ENCODE measurements at places on chromosomes 2 and 18. TPM values are rescaled to one million over a fixed set of nuclear protein-coding genes. Genes with fewer than 3 reads are reported as not detected.

The STARD6 gene
- not detected for total RNA-seq

The COX5B gene
- 561 TPM for total RNA-seq

The RAX gene
- total RNA-seq, result not detected

GRCh38 chr2:648476-649424, 28.5 kb downstream of the TMEM18 start:
- no peak for DNase-seq
- no peaks in the 10 kb centered on the region for H3K4me1 ChIP-seq
- H3K4me3 ChIP-seq, result no peak overlapping the region
- H3K27ac ChIP-seq, result no peak overlapping the region

- no peak overlapping the region for H3K27ac ChIP-seq
- no peak for DNase-seq
- H3K4me3 ChIP-seq, result no peak overlapping the region
- H3K36me3 ChIP-seq, result no peaks in the 10 kb centered on the region
Measured at GRCh38 chr2:74383254-74383653, 3.1 kb upstream of the DCTN1 start.

DNA sequence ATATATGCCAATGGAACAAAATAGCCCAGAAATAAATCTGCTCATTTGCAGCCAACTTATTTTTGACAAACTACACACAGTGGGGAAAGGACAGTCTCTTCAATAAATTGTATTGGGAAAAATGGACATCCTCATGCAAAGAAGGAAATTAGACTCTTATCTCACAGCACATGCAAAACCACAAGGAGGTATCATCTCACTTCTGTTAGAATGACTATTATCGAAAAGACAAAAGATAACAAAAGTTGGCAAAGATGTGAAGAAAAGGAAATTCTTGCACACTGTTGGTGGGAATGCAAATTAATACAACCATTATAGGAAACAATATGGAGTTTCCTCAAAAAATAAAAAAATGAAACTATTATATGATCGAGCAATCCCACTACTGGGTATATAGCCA, 16.3 kb upstream of the WDR75 start:
- H3K27ac ChIP-seq, result no peak overlapping the region
- H3K4me1 ChIP-seq, result no peaks in the 10 kb centered on the region
- DNase-seq, result no peak
- H3K36me3 ChIP-seq, result no peaks in the 10 kb centered on the region
- no peak overlapping the region for H3K4me3 ChIP-seq

GRCh38 chr2:18745431-18746272, 156.3 kb upstream of the NT5C1B start:
- H3K27me3 ChIP-seq, result no peaks in the 10 kb centered on the region
- H3K4me1 ChIP-seq, result peaks cover 6% of the 10 kb centered on the region
- H3K27ac ChIP-seq, result no peak overlapping the region
- no peak overlapping the region for H3K4me3 ChIP-seq

DNA sequence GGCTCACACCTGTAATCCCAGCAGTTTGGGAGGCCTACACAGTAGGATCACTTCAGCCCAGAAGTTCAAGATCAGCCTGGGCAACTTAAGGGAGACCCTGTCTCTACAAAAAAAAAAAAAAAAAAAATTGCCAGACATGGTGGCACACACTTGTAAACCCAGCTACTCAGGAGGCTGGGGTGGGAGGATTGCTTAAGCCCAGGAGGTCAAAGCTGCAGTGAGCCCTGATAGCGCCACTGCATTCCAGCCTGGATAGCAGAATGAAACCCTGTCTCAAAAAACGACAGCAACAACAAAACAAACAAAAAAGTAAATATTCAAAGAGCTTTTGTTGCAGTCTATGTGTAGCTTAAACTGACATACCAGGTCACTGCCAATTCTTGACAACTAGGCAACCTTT, 63.1 kb upstream of the TANK start:
- no peak overlapping the region for H3K27ac ChIP-seq
- DNase-seq, result no peak
- no peaks in the 10 kb centered on the region for H3K4me1 ChIP-seq
- no peak overlapping the region for H3K4me3 ChIP-seq

DNA sequence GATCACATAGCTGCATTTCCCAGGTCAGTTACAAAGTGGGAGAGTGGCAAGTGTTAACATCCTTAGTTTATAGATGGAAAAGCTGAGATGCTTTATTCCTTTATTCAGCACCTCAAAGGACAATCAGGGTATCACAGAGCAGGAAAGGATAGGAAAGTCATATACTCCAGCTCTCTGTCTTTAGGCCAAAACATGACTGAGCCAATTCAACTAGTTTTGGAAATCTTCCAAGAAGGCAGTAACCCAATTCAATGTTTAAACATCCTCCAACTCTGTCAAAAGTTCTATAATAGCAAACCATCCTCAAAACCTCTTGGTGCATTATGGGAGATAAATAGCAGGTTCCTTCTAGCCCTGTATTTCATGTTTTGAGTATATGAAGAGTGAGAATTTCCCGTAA, 25.2 kb downstream of the CASP8 start:
- no peak overlapping the region for H3K4me3 ChIP-seq
- no peak overlapping the region for H3K27ac ChIP-seq
- no peaks in the 10 kb centered on the region for H3K27me3 ChIP-seq
- DNase-seq, result no peak
- H3K4me1 ChIP-seq, result no peaks in the 10 kb centered on the region
- peaks cover 7% of the 10 kb centered on the region for H3K36me3 ChIP-seq

DNA sequence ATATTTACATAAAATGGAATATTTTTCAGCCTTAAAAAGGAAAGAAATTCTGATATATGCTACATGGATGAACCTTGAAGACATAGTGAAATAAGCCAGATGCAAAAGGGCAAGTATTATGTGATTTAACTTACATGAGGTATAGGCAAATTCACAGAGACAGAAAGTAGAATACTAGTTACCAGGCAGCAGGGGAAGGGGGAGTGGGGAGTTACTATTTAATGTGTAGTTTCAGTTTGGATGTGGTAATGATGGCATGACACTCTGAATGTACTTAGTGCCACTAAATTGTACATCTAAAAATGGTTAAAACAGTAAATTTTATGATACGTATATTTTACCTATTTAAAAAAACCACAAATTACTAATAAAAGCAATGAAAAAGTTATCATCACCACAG, 12.1 kb downstream of the METTL4 start:
- no peaks in the 10 kb centered on the region for H3K27me3 ChIP-seq
- DNase-seq, result no peak
- H3K4me1 ChIP-seq, result no peaks in the 10 kb centered on the region

- DNase-seq, result peak; percentile 54
- no peak overlapping the region for H3K4me3 ChIP-seq
- peaks cover 18% of the 10 kb centered on the region for H3K4me1 ChIP-seq
- no peaks in the 10 kb centered on the region for H3K36me3 ChIP-seq
- H3K27me3 ChIP-seq, result no peaks in the 10 kb centered on the region
- H3K27ac ChIP-seq, result no peak overlapping the region
Measured at GRCh38 chr2:218010984-218011652, 8.3 kb upstream of the TNS1 start.

GRCh38 chr2:233691443-233692433, 952 bp upstream of the UGT1A6 start:
- peaks cover 28% of the 10 kb centered on the region for H3K4me1 ChIP-seq
- no peak for DNase-seq
- H3K27me3 ChIP-seq, result no peaks in the 10 kb centered on the region
- no peak overlapping the region for H3K27ac ChIP-seq

- no peak overlapping the region for H3K27ac ChIP-seq
- no peak overlapping the region for H3K4me3 ChIP-seq
- H3K27me3 ChIP-seq, result no peaks in the 10 kb centered on the region
Measured at GRCh38 chr2:9981655-9982054, 30.2 kb downstream of the GRHL1 start.

DNA sequence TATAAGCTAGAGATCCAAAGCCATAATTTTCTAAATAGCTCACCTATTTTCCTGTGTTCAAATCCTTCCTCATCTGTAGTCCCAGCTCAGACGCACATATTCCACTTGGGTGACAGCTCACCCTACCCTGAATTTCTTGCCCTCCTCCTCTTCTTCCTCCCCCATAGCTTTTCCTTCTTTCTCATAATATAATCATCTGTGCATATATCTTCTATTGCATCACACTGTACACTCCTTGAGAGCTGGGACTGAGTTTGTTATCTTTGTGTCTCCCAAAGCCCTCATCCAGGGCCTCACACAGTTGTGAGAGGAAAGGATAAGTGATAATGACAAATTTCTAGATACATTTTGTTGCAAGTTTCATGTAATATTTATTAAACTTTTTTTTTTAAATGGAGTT, 55.9 kb upstream of the RTN4 start:
- no peaks in the 10 kb centered on the region for H3K36me3 ChIP-seq
- H3K4me1 ChIP-seq, result peaks cover 19% of the 10 kb centered on the region
- no peak overlapping the region for H3K4me3 ChIP-seq
- DNase-seq, result no peak
- H3K27ac ChIP-seq, result no peak overlapping the region

DNA sequence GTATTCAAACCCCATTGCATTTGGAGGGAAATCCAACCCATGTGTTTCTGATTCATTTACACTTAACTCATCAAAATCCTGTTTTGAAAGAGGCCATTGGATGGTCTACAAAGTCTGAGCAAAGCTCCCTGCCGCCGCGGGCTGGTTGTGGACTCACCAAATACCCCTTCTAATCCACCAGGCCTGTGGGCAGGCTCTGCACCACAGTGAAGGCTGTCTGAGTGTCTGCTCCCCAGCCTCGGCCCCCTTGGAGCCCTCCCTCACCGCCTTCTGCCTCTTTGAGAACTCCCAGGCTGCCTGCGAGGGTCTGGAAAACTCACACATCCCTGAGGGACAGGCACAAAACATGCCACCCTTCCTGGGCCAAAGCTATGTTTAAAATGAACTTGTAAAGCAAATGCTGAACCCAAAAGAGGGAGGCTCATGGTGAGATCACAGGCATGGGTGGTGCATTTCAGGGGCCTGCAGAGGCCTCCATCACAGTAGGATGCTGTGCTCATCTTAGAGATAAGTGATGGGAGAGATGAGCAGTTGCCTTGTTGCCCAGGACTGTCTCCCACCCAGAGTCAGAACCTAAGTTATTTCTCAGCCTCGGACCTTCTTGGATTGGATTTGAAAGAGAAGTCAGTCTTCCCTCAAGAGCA, 225.0 kb downstream of the CYP26B1 start:
- no peaks in the 10 kb centered on the region for H3K4me1 ChIP-seq
- no peak for DNase-seq
- no peaks in the 10 kb centered on the region for H3K36me3 ChIP-seq
- H3K27ac ChIP-seq, result no peak overlapping the region
- no peak overlapping the region for H3K4me3 ChIP-seq

GRCh38 chr18:50569930-50570329, 10.0 kb downstream of the MAPK4 start:
- H3K27me3 ChIP-seq, result no peaks in the 10 kb centered on the region
- no peak for DNase-seq
- H3K4me3 ChIP-seq, result no peak overlapping the region
- no peaks in the 10 kb centered on the region for H3K36me3 ChIP-seq

GRCh38 chr2:221255862-221256261, 316.2 kb downstream of the EPHA4 start:
- peak; percentile 15 for DNase-seq
- H3K4me3 ChIP-seq, result no peak overlapping the region
- H3K27me3 ChIP-seq, result no peaks in the 10 kb centered on the region
- no peaks in the 10 kb centered on the region for H3K36me3 ChIP-seq
- no peak overlapping the region for H3K27ac ChIP-seq

GRCh38 chr2:147100406-147101035, 744.3 kb upstream of the ACVR2A start:
- no peak overlapping the region for H3K4me3 ChIP-seq
- H3K36me3 ChIP-seq, result no peaks in the 10 kb centered on the region
- no peaks in the 10 kb centered on the region for H3K27me3 ChIP-seq
- no peak for DNase-seq

- H3K4me1 ChIP-seq, result no peaks in the 10 kb centered on the region
- no peak overlapping the region for H3K27ac ChIP-seq
- H3K4me3 ChIP-seq, result no peak overlapping the region
- no peaks in the 10 kb centered on the region for H3K27me3 ChIP-seq
- H3K36me3 ChIP-seq, result no peaks in the 10 kb centered on the region
Measured at GRCh38 chr18:650428-650858, 7.0 kb upstream of the TYMS start.

DNA sequence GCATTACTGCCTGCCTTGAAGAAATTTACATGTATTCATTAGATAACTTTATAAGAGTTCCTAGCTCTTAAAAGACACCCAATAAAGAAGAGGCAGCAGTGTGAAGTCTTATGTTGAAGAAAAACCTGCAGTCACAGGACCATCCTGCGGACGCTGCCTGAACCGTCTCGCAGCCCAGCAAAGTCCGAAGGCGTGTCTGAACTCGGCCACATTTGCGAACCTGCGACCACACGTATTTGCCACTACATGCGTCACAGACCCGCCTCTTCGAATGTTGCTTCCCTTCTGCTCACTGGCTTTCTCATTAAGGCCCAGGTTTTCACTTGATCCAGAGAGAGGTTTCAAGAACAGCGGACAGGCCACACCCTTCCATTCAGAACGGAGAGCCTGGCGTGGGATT, 41.2 kb downstream of the CNGA3 start:
- H3K36me3 ChIP-seq, result no peaks in the 10 kb centered on the region
- H3K27ac ChIP-seq, result no peak overlapping the region
- no peaks in the 10 kb centered on the region for H3K4me1 ChIP-seq

GRCh38 chr2:183079139-183079775, 710 bp downstream of the DUSP19 start:
- no peaks in the 10 kb centered on the region for H3K36me3 ChIP-seq
- H3K4me3 ChIP-seq, result peak overlapping the region; percentile 37
- DNase-seq, result no peak
- no peaks in the 10 kb centered on the region for H3K4me1 ChIP-seq
- peak overlapping the region; percentile 32 for H3K27ac ChIP-seq

- H3K4me1 ChIP-seq, result no peaks in the 10 kb centered on the region
- no peak overlapping the region for H3K27ac ChIP-seq
- peak; percentile 71 for DNase-seq
- H3K27me3 ChIP-seq, result no peaks in the 10 kb centered on the region
Measured at GRCh38 chr2:231228223-231228622, 29.8 kb downstream of the ARMC9 start.

DNA sequence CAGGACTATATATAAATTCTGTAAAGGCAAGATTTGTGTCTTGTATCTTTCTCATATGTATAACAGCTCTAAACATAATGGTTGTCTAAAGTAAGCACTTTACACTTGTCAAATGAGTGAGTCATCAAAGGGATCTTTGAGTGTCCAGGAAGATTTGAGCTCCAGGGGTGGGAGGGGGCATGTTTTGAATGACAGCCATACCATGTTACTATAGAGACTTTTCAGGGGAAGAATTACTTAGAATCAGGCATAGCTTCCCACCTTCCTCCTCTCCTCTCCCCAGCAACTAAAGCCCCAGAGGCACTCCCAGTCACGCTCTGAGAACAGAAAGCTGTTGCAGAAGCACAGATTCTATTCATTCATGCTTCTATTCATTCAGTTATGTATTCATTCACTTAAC, 65.8 kb upstream of the ALK start:
- H3K4me1 ChIP-seq, result no peaks in the 10 kb centered on the region
- no peaks in the 10 kb centered on the region for H3K36me3 ChIP-seq
- H3K27me3 ChIP-seq, result no peaks in the 10 kb centered on the region
- DNase-seq, result no peak
- no peak overlapping the region for H3K27ac ChIP-seq
- no peak overlapping the region for H3K4me3 ChIP-seq

- DNase-seq, result peak; percentile 85
- H3K4me3 ChIP-seq, result no peak overlapping the region
- H3K4me1 ChIP-seq, result peaks cover 79% of the 10 kb centered on the region
- peak overlapping the region; percentile 98 for H3K27ac ChIP-seq
Measured at GRCh38 chr2:85743304-85743978, 10.3 kb upstream of the ATOH8 start.

All from thyroid gland (tissue), 4 donors.